ENCODE measurements at places on chromosomes 2 and 18. TPM values are rescaled to one million over a fixed set of nuclear protein-coding genes. Genes with fewer than 3 reads are reported as not detected.
A peak's percentile ranks its signal among the peaks of the same experiment; 100 is the strongest.

Gene HOXD9
- total RNA-seq: not detected

Gene CDH20
- 0.41 TPM for total RNA-seq

Gene CDKL4
- 0.89 TPM for total RNA-seq

Gene SCN1A
- not detected for total RNA-seq

Gene COL3A1
- 86.4 TPM for total RNA-seq

- no peak for DNase-seq
These were observed 3.3 kb upstream of the ZNF532 start for GRCh38 chr18:58861353-58861752.

- DNase-seq: no peak
These were observed 27.9 kb downstream of the MGAT4A start for GRCh38 chr2:98702858-98703620.

- DNase-seq: no peak
These were observed 17.0 kb downstream of the PRKCE start for GRCh38 chr2:45668509-45668908.

DNA sequence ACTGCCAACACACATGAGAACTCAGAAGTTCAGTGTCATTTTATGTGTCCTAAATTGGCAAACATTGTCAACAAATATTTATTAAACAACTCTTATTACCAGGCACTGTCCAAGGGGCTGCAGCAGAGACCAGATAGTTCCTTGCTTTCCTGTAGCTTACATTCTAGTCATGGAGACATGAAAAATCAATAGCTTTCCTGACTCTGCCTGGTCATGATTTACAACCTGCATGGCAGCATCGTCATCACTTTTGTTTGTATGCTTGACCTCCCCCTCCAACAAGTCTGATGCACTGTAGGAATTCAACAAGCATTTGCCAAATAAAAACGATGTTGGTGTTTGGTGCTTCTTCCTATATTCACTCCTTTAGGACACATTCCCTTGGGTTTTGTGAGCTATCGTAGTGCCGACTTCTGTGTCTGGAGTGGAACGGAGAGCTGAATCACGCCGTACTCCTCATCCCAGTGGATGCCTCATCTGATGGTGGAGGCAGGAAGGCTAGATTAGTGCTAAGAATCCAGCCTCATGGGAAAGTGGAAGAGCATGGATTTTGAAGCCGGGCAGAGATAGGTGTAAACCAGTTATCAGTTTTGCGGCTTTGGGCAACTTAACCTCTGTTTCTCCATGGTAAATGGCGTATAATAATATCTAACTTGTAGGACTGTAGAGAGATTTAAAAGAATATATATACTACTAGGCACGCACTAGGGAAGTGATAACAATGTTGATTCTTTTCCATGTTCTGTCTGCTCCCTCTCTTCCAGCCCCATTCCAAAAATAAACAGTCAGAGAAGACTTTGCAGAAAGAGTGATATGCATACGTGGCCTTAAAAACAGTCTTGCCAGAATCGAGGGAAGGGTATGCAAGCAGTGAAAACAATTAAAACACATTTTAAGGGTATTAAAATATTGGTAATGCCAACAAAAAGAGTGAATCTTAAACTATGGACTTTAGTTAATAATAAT is 120.5 kb upstream of the ZFP36L2 start:
- DNase-seq: no peak

- DNase-seq: no peak
These were observed 3.2 kb downstream of the CRYBA2 start for GRCh38 chr2:218990052-218990451.

DNA sequence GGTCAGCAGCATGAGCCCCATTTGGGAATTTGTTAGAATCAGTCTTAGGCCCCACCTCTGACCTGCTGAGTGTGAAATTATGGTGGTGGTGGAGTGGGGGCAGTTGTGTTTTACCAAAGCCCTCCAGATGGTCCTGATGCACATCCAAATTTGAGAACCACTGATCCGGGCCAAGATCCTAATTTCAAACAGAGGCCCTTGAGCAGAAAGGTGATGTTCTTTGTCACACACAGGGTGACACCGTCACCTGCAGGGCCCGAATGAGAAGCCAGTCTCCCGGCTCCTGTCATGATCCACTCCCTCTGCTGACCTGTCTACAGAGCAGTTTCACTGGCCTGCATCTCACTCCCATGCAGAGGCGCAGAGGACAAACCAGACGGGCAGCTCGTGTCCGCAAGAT is 129.9 kb downstream of the TRIM43 start:
- no peak for DNase-seq

DNA sequence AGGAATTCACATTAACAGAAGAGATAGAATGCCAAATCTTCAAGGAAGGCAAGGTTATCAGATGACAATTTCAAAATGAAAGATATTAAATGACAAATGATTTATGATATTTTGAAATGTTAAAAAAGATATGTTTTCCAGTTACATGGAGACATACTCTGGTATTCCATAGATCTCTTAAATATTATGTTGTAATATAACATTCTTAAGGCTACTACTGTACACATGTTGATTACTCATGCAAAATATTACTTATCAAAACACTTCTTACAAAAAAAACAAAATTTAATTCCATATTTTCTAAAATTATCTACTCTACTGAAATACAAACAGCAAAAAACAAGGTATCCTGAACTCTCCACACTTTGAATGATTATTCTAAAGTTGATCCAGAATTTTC is 22.9 kb downstream of the RTTN start:
- no peak for DNase-seq

- no peak for DNase-seq
These were observed 65.3 kb upstream of the AMMECR1L start for GRCh38 chr2:127951026-127951425.

DNA sequence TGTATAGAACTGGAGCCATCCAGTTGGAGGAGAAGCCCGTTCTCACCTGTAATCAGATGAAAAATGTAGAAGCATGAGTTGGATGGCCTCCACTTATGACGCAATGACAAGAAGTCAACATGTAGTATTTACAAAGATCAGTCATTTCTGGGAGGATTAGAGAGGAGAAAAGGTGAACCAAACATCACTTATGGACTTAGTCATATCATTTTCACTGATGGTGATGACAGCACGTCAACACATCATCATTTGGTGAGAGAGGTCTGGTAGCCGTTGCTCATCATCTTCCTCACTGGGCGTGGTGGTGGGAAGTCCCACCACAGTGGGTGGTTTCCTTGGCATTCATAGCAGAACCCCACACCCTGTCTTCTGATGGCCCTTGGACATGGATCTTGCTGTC is 264.2 kb upstream of the EPAS1 start:
- no peak for DNase-seq

- no peak for DNase-seq
These were observed 81.9 kb downstream of the DGKD start for GRCh38 chr2:233436191-233436581.

DNA sequence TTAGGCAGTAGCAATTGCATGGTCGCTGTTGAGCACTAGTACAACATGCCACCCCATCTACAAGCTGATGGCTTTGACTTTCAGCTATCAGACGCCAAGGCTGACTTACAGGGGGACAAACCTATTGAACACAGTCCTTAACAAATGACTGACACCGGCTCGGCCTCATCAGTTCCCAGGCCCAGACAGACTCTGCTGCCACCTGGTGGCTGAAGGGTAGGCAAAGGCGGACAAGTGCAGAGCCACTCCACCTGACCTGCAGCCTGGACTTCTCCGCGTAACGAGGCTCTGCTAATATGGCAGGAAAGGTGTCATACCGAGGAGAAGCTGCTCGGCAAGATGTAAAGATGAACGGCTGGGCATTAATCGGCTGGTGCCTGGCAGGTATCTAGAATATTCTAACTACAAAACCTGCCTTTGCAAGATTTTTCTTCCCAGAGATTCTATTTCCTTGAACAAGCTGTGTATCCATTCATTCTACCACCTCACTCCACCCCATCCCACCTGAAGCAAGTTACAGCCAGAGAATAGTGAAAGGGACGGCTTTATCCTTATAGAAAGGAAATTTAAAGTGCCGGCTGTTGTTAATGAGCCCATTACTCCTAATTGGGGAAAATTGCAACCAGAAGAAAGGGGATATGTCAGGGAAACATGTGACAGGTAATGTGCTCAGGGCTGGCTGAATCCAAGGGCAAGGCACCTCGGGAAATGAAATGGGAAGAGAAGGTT is 67.4 kb downstream of the STEAP3 start:
- peak; percentile 81 for DNase-seq

GRCh38 chr18:27314996-27315395 is 129.9 kb upstream of the CHST9 start:
- no peak for DNase-seq

- no peak for DNase-seq
These were observed 30.0 kb downstream of the TRAF3IP1 start for GRCh38 chr2:238350150-238350897.

DNA sequence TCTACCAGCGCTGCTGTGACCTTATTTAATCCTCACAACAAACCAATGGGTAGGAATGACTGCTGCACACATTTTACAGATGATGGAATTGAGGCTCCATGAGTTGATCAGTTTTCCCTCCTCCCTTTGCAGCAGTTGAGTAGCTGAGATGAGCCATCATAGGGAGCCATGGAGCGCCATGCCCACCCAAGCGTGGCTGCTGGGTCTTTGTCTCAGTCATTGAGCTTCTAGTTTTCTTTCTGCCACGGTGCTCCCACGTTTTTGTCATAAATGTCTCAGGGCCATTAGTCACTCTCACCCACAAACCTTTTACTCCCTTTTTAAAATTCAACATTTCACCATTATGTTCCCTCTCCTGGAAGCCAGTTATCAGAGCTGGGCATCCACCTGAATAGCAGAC is 45.8 kb downstream of the TMEM17 start:
- no peak for DNase-seq

GRCh38 chr18:35732636-35733035 is 151.1 kb downstream of the GALNT1 start:
- no peak for DNase-seq

- DNase-seq: no peak
These were observed 42.1 kb downstream of the SRSF7 start for GRCh38 chr2:38708900-38709566.

- DNase-seq: no peak
These were observed 64.2 kb upstream of the TMEM87B start for GRCh38 chr2:111990856-111991255.

- no peak for DNase-seq
These were observed 46.5 kb upstream of the SPAG16 start for GRCh38 chr2:213237787-213238186.

DNA sequence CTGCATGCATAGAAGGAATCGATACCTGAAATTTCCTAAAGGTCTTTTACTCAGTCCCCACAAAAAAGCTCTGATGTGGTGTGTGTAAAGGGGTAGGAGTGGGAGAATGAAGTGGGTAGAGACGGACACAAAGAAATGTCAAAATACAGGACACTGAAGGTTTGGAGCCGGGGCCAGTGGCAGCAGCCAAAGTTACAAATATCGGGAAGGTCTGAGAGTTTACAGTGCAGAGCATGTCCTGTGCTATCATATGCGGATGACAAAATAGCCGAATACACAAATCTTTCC is 89.9 kb upstream of the STON1 start:
- no peak for DNase-seq

DNA sequence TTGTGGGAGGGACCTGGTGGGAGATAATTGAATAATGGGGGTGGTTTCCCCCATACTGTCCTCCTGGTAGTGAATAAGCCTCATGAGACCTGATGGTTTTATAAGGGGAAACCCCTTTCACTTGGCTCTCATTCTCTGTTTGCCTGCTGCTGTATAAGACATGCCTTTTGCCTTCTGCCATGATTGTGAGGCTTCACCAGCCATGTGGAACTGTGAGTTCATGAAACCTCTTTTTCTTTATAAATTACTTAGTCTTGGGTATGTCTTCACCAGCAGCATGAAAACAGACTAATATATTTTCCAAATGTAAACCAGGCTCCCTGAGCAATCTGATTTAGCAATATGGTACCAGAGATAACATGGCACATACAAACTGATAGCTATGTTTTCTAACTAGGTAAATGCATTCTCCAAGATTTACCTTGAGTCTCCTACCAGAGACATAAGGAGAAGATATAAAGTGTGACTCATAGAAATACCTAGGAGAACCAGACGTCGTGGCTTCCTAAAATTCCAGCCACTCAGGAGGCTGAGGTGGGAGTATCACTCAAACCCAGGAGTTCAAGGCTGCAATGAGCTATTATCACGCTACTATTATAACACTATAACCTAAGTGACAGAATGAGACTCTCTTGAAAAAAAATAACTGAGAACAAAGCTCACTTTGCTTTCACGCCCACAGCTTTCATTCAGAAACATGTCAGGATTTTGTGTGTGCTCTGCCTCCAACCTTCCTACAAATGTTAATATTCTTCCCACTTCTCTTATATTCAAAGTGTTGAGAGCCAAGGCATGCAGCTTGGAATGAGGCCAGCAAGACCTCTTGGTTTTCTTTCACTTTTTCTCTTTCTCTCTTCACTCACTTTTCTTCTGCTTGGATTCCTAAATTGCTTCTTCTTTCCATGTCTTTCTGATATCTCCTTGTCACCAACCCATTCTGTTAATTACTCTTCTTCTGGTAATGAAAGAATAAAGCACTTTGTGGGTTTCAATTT is 263.9 kb upstream of the UBE2E3 start:
- DNase-seq: no peak

DNA sequence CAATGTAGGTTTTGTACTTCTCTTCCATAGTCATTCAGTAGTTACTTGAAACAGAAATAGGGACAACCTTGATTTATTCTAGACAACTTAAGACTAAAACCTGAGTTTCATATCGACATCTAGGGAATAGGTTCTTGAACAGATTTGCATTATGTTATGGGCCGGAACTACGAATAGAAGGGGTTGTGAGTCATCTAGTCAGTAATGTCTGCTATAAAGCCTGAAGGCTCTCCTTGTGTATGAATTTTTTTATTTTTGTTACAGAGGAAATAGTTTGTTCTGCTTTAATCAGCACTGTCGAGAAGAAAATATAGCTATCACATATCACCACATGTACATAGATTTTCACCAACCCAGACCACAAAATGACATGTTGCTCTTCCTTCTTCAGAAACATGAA is 17.3 kb upstream of the TRIM43 start:
- no peak for DNase-seq

DNA sequence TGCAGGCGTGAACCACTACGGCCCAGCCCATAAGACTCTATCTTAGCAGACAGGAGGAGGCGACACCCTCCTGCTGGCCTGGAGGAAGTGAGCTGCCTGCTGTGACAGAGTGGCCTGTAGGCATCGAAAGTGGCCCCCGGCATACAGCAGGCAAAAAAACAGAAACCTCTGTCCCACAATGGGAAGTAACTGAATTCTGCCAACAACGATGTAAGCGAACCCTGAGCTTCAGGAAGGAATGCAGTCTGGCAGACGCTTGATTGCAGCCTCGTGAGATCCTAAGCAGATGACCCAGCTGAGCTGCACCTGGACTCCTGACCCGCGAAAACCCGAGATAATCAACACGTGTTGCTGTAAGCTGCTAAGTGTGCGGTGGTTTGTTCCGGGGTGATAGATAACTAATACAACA is 13.6 kb downstream of the MRO start:
- DNase-seq: no peak

GRCh38 chr18:13323186-13323585 is 104.6 kb downstream of the LDLRAD4 start:
- DNase-seq: no peak

GRCh38 chr2:205686783-205687640 is 4.7 kb downstream of the NRP2 start:
- no peak for DNase-seq

Data from right atrium auricular region (tissue), 2 donors.